Activated naive CD8-positive, alpha-beta T cell treated with anti-CD3 and anti-CD28 coated beads, Interleukin-2, amount 10 ng/mL, durations not matched to agents 7 days and 5 days (primary cell): ENCODE measurements at places on chromosomes 5 and 9. TPM values are rescaled to one million over a fixed set of nuclear protein-coding genes. Genes with fewer than 3 reads are reported as not detected.

DNA sequence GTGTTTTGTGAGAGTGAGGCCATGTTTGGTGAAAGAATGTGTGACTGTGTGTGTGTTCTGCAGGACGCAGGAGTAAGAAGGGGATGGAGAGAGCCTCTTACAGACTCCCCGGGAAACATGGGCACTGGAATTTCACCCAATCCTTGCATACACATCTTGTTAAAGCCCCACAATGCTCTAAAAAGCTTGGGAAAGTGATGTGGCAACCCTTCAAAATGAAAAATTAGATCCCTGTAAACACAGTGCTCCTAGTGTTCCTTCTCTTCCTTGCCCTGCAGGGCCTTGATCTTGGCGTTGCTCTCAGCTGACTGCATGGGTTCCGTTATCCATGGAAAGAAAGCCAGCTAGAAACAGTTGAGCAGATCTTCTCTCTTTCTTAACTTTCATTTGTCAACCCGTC, 701.7 kb downstream of the SEMA5A start:
- no peaks in the 10 kb centered on the region for H3K27me3 ChIP-seq
- H3K4me1 ChIP-seq = no peaks in the 10 kb centered on the region
- H3K27ac ChIP-seq = no peak overlapping the region
- H3K36me3 ChIP-seq = no peaks in the 10 kb centered on the region
- no peak overlapping the region for H3K4me3 ChIP-seq

GRCh38 chr5:172274951-172275753, 8.4 kb downstream of the UBTD2 start:
- H3K36me3 ChIP-seq = peaks cover 38% of the 10 kb centered on the region
- DNase-seq = no peak
- H3K27me3 ChIP-seq = no peaks in the 10 kb centered on the region
- H3K27ac ChIP-seq = no peak overlapping the region
- peaks cover 12% of the 10 kb centered on the region for H3K4me1 ChIP-seq

DNA sequence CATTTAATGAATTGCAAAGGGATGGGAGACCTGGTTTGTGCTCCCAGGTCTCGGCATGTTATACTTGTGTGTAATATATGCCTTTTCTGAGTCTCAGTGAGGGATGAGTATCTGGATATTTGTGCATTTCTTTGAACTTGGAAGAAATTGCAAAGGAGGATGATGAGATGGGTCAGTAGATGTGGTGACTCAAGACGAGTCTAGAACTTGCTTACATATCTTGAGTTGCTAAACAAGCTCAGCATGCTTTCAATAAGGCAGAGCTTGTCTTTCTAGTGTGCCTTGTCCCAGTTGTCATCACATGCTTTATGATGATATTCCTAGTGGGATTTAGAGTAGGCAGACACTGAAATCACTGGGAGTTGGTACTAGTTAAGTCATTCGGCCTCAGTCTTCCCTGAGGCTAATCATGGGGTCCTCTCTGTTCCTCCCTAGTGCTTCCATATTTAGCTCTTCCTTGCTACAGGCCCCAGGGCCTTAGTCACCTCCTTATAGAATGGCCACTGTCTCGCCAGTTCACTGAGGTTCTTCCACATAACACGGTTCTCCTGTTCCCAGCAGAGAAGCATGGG, 222.3 kb downstream of the ARRDC3 start:
- peaks cover 34% of the 10 kb centered on the region for H3K4me1 ChIP-seq
- DNase-seq = no peak
- H3K4me3 ChIP-seq = no peak overlapping the region
- no peak overlapping the region for H3K27ac ChIP-seq
- no peaks in the 10 kb centered on the region for H3K36me3 ChIP-seq
- H3K27me3 ChIP-seq = no peaks in the 10 kb centered on the region

Gene ANKRD18A
- total RNA-seq = 1.2 TPM
